Stimulated activated CD4-positive, alpha-beta T cell treated with anti-CD3 and anti-CD28 coated beads, Interleukin-1b, Interleukin-23, amount 100 ng/mL, for 48 hours (primary cell): ENCODE measurements at places on chromosomes 13 and 19.

GRCh38 chr13:36293497-36293896, 4.1 kb downstream of the CCDC169 start:
- DNase-seq = no peak

GRCh38 chr19:3512562-3513228, 6.6 kb downstream of the FZR1 start:
- no peak for DNase-seq

GRCh38 chr13:105232006-105232405, 1303.5 kb downstream of the EFNB2 start:
- DNase-seq = no peak

- DNase-seq = peak; percentile 31
These were observed 10.5 kb upstream of the NTN5 start for GRCh38 chr19:48683349-48683748.

GRCh38 chr13:79662882-79663281, 181.9 kb downstream of the NDFIP2 start:
- no peak for DNase-seq

DNA sequence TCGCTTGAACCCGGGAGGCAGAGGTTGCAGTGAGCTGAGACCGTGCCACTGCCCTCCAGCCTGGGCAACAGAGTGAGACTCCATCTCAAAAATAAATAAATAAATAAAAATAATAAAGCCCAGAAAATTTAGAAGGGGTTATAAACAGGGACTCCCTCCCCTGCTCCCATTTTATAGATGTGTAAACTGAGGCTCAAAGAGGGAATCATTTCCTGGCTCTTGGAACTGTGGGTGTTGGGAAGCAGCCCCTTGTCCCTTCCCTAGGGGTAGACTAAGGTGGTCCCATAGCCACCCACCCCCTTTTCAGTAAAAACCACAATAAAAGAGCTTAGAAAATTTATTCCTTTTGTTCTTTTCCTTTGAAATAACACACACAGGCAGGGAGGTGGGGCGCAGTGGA, 6.2 kb upstream of the SLC25A41 start:
- DNase-seq = no peak

DNA sequence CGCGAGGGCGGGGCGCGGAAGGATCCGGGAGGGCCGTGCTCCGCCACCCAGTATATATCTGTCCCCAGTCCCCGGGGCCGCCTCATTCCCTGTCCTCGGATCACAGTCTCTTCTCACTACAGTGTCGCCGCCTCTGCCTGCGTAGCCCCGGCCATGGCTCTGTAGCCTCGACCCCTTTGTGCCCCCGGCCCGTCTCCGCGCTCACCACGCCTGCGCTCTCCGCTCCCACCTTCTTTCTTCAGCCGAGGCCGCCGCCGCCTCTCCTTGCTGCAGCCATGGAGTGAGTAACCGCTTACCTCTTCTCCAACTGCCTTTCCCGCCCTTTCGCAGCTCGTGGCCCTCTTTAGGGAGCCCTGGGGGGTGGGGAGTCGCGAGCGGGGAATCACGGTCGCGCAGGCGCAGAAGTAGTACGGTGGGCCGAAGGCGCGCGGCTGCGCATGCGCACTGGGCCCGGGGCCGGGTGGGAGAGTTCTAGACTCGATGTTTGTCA, at the start of the genes ATF5 and NUP62:
Gene ATF5 (plus strand): TSS at position 85 of the 490 bp plus-strand sequence. CDS start 1,646 bp downstream, outside the sequence.
Gene NUP62 (minus strand): TSS at position 384 of the 490 bp plus-strand sequence. CDS start 19,697 bp downstream, outside the sequence.
- peak; percentile 92 for DNase-seq

- DNase-seq = no peak
These were observed 11.7 kb upstream of the KPTN start for GRCh38 chr19:47495478-47496372.

GRCh38 chr19:1266916-1267476, 2.1 kb upstream of the CIRBP start:
- DNase-seq = peak; percentile 52

DNA sequence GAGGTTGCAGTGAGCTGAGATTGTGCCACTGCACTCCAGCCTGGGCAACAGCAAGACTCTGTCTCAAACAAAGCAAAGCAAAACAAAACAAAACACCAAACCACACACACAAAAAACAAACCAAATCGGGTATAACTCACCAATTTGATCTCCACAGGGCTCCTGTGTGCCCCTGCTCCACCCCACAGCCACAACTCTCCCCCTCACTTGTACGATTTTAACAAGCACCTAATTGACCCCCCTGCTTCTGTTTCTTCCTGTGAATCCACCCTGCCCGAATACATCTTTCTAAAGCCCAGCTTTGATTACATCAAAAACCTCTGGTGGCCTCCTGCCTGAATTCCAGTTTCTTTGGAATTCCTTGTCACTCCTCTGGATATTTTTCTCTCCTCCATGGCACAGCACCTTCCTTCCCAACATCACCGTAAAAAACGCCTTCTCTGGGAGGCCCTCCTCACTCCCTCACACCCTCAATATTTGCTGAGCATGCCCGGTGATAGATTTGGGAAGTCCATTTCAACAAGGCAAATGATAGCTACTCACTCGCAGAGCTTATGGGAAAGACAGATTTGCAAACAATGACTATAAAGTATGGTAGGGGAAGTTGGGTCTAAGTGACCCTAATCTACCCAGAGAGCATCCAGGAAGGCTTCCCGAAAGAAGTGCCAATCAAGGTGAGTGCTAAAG, 11.6 kb upstream of the RANBP3 start:
- no peak for DNase-seq

DNA sequence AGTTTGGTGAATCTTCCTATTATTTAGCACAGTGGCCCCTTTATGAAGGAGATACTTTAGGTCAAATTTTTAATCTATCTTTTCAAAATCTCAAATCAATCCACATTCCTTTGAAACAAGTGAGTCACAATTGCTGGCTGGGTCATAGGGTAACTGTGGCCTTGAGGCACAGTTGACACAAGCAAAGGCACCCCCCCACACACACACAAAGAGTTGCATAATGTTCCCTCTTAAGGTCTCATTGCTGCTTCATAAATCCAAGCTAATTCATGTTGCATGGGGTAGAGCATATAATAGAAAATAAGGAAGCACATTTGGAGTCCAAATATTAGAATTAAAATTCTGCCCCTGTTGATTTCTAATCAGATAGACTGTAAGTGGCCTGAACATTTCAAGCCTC, 171.5 kb downstream of the DLEU7 start:
- no peak for DNase-seq

DNA sequence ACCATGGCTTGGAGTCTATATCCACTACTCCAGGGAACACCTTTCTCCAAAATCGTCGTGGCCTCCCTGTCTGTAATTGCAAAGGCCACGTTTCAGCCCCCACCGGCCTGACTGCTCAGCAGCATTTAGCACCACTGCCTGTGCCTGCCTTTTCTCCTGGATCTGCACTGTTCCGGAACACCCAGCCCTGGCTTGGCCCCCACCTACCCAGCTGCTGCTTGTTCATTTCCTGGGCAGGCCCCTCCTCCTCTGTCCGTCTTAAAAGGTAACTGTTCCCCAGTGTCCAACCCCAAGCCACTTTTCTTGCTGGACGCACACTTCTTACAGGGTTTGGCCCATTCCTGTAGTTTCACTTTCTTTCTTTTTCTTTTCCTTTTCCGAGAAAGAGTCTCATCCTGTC, 8.5 kb upstream of the SYT5 start:
- DNase-seq = no peak

- DNase-seq = no peak
These were observed 104.1 kb upstream of the SCEL start for GRCh38 chr13:77431449-77431848.

- no peak for DNase-seq
These were observed 997 bp upstream of the CACNG8 start for GRCh38 chr19:53961523-53962356.

DNA sequence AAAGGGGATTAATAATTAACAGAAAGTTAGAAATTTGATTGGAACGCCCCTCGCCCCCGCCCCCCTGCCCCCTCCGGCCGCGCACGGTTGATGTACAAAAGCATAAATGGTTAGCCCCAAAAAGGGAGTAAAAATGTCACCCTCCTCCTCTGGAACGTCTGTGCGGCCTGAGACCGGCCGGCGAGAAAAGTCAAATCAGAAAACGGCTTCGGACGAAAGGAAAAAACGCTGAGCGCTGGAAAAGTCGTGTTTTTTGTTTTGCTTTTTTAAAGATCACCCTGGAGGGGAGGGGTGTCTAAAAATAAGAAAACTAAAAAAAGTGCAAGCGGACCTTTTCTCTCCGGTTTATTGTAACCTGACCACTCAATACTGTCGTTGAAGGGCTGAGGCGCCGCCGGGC, 13.2 kb downstream of the MEX3D start:
- no peak for DNase-seq

DNA sequence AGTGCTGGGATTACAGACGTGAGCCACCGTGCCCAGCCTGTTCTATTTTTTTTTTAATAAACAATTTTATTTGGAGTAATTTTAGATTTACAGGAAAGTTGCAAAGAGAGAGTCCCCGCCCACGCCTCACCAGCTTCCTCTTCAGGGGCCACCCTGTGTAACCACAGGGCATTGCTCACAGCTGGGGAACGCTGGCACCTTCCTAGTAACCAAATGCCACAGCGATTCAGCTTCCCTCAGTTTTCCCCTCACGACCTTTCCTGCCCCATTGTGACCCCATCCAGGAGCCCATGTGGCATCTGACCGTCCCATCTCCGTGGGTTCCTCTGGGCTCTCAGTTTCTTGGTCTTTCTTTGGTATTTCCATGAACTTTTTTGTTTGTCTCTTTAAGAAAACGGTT, 83.9 kb downstream of the GNG7 start:
- DNase-seq = peak; percentile 86

DNA sequence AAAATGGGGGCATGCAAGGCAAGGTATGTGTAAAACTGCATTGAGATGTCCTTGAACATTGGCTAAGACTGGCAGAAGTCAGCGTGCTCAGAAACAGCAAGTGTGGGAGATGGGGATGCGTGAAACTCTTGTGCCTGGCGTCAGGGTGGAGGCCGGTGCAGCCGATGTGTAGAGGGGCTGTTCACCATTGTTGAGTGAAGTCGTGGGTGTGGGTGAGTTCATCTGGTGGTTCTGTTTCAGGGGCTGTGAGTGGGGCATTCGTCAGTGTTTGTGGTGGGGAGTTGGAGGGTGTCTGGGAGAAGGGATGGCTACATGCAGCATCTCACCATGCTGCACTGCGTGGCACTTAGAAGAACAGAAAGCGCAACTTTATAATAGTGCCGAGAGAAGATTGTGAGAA, 11.4 kb upstream of the MIA start:
- DNase-seq = no peak

DNA sequence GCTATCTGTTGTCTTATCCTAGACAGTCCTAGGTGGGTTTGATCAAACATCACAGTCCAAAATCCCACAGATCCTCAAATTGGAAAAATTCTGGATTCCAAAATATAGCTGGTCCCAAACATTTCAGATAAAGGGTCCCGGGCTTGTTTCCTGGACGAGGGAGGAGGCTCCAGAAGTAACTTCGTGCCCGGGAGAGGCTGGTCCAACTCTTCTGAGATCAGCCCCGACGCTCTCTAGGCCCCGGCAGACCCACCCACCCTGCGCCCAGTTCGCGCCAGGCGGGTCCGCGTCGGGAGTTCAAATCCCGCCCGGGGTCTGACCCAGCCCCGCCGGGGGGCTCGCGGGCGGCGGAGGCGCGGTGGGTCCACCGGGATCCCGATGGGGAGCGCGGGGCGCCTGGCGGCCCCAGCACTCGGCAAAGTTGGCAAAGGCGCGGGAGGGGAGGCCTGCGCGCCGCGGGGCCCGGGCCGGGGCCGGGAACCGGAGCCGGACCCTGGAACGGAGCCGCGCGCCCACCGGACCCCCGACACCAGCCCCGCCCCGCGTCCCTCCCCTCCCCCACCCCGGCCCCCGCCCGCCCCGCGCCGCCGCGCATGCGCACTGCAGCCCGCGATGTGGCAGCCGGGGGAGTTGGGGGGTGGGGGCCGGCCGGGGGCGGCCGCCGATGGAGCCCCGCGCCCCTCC, 513 bp downstream of the MIER2 start:
- DNase-seq = peak; percentile 12
